ENCODE measurements at places on chromosomes 2 and 18.

DNA sequence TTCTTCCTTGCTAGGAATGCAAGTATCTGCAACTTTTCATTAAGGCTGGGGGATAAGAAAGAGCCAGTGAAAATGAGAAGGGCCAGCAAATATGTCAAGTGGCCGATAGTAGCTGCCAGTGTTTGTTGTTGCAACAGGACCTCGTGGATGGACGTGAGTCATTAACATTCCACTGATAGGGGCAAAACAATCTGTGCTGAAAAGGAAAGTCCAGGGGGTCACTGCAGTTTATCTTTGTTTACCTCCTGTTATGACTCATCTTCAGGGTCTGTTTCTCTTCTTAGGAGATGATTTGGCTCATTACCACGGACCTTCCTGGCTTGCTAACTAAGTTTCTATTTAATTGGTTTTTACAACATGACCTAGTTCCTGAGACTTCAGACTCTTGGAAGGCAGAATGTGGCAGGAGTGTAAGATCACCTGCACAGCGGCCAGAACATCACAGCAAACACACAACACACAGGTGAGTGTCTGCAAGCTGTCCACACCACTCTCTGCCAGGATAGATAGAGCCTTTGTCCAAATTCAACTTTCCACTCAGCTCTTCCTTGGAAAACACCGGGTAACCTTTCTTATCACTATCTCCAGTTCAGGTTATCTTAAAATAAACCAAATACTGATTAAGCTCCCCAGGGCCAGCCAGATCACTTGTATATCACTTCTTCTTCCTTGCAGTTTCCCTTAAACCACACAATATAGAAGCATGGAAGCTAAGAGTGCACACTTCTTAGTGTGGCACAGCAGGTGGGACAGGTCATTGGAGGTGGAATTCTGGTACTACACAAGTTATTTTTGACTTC is 157.5 kb upstream of the LMAN1 start:
- no peak for DNase-seq

DNA sequence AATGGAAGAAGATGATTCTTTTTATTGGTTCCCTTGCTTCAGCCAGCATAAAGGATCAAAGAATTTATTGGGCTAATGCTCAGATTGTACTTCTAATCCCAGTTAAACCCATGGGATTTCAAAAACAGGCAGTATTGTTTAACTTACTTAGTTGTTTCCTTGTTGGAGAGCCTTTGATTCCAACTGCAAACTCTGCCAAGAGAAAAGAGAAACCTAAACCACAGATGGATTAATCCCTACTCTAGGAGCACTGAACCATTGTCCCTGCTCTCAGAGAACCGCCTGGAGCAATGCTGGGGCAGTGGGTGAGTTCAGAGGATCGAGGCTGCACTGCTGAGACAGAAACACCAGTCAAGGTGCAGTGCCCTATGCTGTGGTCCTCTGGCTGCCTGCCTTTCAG is 44.9 kb upstream of the SIGLEC15 start:
- DNase-seq = no peak

- DNase-seq = no peak
Observed at GRCh38 chr2:217795706-217796465, 206.9 kb downstream of the TNS1 start.

GRCh38 chr2:68414876-68415275 is 49.8 kb downstream of the PLEK start:
- no peak for DNase-seq

- no peak for DNase-seq
Observed at GRCh38 chr2:121884078-121884477, 128.6 kb downstream of the TSN start.

- DNase-seq = peak; percentile 48
Observed at GRCh38 chr18:58529714-58530354, 99.1 kb downstream of the ALPK2 start.

GRCh38 chr2:98552499-98553179 is 55.7 kb downstream of the COA5 start:
- no peak for DNase-seq

- no peak for DNase-seq
Observed at GRCh38 chr18:25230658-25231326, 121.2 kb downstream of the ZNF521 start.

GRCh38 chr2:134039912-134040581 is 213.8 kb upstream of the MGAT5 start:
- DNase-seq = no peak

GRCh38 chr2:39542523-39542922 is 105.4 kb upstream of the MAP4K3 start:
- DNase-seq = no peak

DNA sequence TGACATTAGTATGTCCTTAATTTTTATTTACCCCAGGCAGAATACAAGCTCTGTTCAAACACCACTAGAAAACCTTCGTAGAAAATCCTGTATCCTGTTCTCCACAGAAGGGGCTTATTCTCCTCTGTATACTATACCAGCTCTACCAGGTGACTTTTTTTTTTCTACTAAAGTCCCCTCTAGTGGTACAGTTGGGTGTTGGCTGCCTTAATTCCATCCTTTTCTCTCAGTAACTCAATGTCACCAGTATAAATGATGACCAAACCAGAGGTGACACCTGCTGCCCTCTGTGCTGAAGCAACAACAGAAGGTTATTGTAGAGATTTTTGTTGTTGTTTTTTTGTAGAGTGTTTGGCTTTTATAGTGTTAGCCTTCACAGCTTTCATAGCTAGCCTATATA is 1322.0 kb downstream of the LRP1B start:
- no peak for DNase-seq

DNA sequence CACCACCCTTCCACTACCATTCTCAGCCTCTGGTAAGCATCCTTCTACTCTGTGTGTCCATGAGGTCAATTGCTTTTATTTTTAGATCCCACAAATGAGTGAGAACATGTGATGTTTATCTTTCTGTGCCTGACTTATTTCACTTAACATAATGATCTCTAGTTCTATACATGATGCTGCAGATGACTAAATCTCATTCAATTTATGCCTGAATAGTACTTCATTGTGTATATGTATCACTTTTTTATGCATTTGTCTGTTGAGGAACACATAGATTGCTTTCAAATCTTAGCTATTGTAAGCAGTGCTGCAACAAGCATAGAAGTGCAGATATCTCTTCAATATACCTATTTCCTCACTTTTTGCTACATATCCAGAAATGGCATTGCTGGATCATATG is 733.3 kb downstream of the SUCLG1 start:
- no peak for DNase-seq

DNA sequence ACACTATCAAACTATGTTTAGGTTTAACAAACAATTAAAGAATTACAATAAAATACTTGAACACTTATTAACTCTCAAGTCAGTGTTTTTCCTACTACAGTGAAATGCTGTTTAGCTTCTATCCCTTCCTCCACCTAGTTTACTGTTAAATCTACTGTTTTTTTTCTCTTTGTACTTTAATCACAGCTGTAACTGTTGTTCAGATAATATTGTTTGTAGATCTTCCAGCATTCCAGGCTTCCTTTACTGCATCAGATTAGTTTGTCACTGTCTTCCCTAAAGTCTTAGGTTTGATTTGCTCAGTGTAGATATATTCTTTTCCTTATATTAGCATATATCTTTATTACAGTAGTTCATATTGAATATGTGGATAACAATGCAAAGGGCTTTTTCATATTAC is 22.5 kb downstream of the BIRC6 start:
- DNase-seq = no peak

- no peak for DNase-seq
Observed at GRCh38 chr2:238116298-238117198, 16.4 kb downstream of the ESPNL start.

GRCh38 chr2:194826241-194826640 is 830.8 kb upstream of the SLC39A10 start:
- DNase-seq = no peak
